ENCODE measurements at places on chromosomes 2 and 18.

GRCh38 chr2:48092846-48093803 lies 186.8 kb upstream of the FBXO11 start:
- peak; percentile 31 for DNase-seq

GRCh38 chr2:104077573-104077972 lies 776.3 kb upstream of the POU3F3 start:
- no peak for DNase-seq

- DNase-seq = peak; percentile 78
Measured at GRCh38 chr18:54679318-54680149, 88.5 kb downstream of the DYNAP start.

DNA sequence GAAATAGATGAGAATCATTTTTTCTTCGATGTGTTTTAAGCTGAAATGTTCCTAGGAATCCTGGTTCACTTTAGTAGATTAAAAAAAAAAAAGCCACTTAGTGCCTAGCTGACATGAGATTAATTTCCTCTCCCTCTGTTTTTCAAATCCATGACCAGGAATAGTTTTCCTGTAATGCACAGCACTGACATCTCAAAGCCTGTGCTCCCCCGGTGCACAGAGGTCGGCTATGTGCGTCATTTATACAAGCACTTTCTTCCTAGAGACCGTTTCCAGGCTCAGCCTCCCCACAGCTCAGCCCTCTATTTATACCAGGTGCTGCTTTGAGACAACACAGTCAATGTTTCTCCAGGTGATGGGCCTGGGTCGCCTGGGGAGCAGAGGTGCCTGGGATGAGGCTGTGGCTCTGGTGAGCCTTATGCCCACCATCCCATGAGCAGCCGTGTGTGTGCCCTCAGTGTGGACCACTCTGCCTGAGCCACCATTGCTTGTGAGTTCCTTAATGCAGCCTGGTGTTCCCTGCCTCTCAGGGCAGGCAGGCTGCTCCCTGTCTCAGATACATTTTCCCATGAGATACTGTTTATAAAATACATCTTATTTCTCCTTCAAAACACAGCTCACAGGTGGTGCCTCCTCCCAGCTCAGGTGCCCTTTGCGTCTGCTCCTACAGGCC lies 515.7 kb upstream of the HS6ST1 start:
- no peak for DNase-seq

GRCh38 chr18:63319383-63320122 lies at the start of gene BCL2:
Gene BCL2 (minus strand): TSS chr18:63319769.
- peak; percentile 45 for DNase-seq

Data from fibroblast of lung (primary cell).